ENCODE measurements at places on chromosomes 4 and X. TPM values are rescaled to one million over a fixed set of nuclear protein-coding genes. Genes with fewer than 3 reads are reported as not detected.
A peak's percentile ranks its signal among the peaks of the same experiment; 100 is the strongest.

ANK2 gene
- 1.4 TPM for total RNA-seq

ZNF157 gene
- total RNA-seq: 0.07 TPM

PLP1 gene
- total RNA-seq: not detected

DNA sequence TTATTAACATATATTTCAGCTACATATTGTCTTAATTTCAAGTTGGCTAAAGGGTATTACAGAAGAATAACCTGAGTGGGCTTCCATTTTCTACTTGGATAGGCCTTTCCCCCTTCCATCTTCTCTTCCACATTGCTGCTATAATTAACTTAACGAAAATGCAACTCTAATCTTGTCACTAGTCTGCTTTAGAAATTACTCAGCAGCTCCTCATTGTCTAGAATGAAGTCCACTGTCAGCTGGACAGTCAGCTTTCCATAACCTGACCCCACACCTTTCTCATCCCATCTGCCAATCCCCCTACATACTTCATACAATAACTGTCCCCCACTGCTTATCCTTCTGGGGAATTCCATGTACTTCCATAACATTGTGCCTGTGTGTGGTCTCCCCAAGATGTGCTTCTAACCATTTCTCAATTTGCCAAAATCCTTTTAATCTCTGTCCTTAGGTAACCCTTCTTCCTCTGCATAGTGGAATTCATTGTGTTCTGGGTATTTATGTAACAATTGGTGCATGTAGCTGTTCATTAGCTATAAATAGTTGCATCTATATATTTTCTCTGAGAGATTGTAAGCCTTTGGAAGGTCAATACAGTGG, 4.8 kb downstream of the MND1 start:
- DNase-seq: no peak

DNA sequence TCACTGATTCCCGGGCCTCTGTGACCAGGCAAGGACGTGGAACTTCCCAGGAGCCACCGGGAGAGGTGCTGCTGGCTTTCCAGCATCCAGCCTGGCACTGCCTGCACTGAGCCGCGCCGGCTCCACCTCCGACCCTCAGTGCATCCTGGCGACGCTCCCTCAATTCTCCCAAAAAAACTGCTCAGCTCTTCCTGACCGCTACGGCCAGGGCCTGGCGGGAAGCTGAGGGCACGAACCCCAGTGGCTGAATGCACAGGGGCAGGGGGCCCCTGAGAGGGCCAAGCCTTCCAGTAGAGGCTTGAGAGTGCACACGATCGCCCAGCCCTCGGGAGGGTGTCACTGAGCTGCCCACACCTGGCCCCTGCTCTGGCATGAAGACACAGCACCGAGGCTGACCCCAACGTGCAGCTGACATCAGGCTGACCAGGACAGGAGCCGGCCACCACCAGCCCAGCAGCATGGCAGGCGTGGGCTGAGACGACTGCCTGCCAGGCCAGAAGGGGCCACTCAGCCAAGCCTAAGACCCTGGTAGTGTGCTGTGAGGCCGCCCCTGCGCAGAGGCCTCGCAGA, 6.9 kb downstream of the CTBP1 start:
- DNase-seq: no peak

DNA sequence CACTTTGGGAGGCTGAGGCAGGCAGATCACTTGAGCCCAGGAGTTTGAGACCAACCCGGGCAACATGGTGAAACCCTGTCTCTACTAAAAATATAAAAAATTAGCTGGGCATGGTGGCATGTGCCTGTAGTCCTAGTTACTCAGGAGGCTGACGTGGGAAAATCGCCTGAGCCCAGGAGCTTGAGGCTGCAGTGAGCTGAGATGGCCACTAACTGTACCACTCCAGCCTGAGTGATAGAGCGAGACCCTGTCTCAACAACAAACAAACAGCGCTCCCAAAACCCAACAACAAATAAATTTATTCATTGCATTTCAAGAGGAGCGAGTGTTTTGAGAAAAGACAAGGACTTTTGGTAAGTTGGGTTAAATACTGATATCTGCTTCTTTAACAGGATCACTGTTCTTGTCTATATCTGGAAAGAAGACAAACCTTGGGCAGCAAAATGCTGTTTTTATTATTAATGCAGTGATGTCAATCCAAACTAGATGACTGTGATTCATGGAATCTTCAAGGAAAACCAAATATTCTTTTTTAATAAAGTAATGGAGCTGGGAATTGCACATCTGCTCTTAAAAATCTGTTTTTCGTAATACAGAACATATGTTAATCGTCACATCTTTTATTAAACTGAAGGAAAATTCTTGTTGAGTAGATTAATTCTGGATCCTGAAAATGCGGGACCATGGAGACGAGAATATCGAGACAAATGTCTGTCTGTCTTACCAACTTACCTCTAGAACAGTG, 90.8 kb upstream of the LIMCH1 start:
- DNase-seq: no peak

GRCh38 chr4:182885738-182886077, 31.5 kb downstream of the DCTD start:
- no peak for DNase-seq

- no peak for DNase-seq
Measured at GRCh38 chr4:98527534-98528269, 130.7 kb downstream of the TSPAN5 start.

DNA sequence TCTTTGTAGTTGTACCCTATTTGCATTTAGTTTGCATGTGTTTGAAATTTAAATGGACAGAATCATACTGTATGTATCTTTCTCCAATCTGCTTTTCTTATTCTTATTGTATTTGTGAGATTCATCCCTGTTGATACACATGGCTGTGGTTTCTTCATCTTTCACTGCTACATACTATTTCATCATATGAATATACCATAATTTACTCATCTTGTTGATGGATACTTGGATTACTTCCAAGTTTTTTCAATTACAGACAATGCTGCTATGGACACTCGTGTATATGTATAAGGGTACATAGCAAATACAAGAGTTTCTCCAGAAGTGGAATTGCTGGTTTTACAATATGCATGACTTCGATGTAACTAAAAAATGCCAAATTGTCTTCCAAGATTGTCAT, 11.8 kb upstream of the KLHL8 start:
- DNase-seq: no peak

DNA sequence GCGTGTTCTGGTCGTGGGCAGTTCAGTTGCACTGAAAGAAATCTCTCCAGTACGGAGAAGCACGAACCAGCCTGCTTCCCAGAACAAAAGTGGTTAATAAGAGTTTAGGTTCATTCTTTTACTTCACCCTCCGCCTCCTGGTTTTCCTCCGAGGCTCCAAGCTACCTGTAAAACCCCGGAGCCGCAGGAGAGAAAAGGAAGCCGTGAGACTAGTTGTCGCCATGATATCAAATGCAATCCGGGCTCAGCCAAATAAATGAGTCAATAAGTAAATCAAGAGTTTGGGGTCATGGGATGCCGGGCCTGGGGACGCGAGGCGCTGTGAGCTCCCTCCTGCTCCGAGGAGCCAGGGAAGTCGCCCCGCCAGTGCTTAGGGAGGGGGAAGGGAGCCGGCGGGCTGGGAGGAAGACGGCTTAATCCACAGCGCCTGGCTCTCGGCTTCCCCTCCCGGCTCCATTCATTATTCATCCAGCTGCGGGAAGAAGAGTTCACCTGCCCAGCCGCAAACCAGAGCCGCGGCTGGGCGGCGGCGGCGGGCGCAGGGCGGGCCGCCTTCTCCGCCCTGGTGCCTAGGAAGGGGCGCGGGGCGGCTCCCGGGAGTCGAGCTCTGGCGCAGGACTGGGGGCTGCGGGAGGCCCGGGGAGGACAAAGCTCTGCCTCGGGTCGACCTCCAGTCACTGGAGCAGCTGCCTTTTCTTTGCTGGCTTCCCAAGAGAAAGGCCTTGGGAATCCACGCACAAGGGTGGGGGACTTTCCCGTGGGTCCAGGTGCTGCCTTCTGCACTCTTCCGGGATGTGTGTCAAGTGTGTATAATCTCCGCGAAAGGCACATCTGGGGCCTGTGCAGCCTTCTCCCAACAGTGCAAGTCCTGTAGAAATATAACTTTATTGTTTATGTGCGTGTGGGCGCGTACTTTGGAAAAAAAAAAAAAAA, 1.7 kb downstream of the FRAS1 start:
- DNase-seq: peak; percentile 46

GRCh38 chr4:89197920-89198319, 86.6 kb downstream of the TIGD2 start:
- DNase-seq: no peak

DNA sequence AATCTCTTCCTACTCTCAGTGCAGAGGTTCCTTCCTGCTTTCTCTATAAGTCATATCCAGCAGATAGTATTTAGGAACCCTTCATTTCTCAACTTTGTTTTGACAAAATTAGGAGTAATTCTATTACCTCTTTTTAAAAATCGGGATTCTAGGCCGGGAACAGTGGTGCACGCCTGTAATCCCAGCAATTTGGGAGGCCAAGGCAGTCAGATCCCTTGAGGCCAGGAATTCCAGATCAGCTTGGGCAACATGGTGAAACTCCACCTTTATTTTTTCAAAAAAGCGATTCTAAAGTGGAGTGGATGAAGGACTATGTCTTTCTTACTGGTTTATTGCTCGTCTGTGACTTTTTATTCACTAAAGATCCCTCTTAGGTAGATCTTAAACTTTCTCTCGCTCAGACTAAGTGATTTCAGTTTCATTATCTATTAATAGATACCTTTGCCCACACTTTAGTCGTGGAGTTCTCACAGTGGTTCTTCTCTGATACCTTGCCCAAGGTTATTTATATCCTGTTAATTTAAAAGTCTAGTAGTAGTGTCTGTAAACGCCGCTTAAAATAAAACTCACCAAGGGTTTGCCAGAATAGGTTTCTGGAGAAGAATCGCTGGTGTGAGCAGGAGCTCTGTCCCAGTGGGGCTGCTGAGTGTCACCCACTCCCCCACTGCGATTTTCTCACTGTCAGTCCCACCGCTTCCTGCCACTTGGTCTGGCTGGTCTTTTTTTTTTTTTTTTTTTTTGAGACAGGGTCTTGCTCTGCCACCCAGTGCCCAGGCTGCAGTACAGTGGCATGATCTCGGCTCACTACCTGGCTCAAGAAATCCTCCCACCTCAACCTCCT, 27.0 kb upstream of the TMEM131L start:
- DNase-seq: no peak

GRCh38 chr4:96035727-96036126, 195.8 kb downstream of the PDHA2 start:
- peak; percentile 33 for DNase-seq

Data from PC-3 (cell line).